ENCODE measurements at places on chromosomes 5 and 9. TPM values are rescaled to one million over a fixed set of nuclear protein-coding genes. Genes with fewer than 3 reads are reported as not detected.

The AMBP gene
- 1.4 TPM for polyA plus RNA-seq

The NEUROG1 gene
- polyA plus RNA-seq: not detected

The ZNF879 gene
- polyA plus RNA-seq: 8.7 TPM

DNA sequence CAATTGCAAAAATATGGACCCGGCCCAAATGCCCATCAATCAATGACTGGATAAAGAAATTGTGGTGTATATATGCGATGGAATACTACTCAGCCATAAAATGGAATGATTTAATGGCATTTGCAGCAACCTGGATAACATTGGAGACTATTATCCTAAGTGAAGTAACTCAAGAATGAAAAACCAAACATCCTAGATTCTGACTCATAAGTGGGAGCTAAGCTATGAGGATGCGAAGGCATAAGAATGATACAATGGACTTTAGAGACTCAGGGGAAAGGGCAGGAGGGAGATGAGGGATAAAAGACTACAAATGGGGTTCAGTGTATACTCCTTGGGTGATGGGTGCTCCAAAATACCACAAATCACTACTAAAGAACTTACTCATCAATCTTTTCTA is 247.6 kb upstream of the FBXL7 start:
- no peak for DNase-seq

DNA sequence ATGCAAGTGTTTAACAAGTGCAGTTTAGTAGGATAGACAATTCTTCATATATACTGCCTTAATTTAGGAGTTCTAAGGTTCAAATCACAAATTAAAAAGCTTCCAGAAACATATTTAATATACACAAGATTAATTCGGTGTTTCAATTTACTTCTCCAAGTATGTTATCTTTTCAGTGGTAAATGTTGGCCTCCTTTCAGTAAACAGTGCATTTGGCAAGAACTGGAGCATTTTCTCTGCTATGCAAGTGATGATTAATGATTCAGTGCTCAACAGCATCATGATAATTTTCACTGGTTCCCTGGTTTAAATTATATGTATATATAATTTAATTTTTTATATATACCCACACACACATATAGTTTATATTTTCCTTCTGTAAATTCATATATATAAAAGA is 541.7 kb downstream of the EFNA5 start:
- DNase-seq: no peak

GRCh38 chr5:140005145-140005591 is 37.9 kb downstream of the NRG2 start:
- DNase-seq: no peak

The NLN gene
- 37.6 TPM for polyA plus RNA-seq
